ENCODE measurements at places on chromosomes 5 and 9.

- no peak for DNase-seq
Observed at GRCh38 chr5:114362197-114362976, 517 bp downstream of the KCNN2 start.

DNA sequence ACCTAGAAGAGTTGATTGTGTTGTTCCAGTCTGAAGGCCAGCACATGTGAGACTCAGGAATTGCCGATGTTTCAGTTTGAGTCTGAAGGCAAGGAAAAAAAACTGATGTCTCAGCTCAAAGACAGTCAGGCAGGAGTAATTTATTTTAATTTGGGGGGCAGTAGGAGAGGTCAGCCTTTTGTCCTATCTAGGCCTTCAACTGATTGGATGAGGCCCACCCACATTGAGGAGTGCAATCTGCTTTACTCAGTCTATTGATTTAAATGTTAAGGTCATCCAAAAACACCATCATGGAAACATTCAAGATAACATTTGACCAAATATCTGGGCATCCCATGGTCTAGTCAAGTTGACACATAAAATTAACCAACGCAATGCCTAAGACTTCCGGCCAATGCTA lies 288.9 kb downstream of the CDK5RAP2 start:
- DNase-seq = no peak

- no peak for DNase-seq
Observed at GRCh38 chr5:125011947-125012346, 265.5 kb upstream of the ZNF608 start.

GRCh38 chr9:27108981-27109541 lies at the start of gene TEK:
Gene TEK, plus strand, starts transcription at chr9:27109225. Its CDS starts 366 bp downstream, at chr9:27109591.
- DNase-seq = no peak

DNA sequence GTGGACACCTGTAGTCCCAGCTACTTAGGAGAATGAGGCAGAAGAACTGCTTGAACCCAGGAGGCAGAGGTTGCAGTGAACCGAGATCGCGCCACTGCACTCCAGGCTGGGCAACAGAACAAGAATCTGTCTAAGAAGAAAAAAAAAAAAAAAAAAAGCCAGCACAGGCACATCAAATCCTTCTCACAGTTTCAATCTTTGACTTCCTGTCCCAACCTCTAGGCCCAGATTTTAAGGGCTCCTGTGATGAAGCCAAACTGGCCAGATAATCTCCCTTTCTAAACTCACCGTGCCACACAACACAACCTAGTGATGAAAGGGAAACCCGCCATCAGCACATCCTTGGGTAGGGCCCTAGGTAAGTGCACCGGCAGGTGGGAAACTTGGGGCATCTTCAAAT lies 58.1 kb downstream of the ROR2 start:
- DNase-seq = no peak

GRCh38 chr5:103340717-103341388 lies 82.3 kb downstream of the MACIR start:
- DNase-seq = no peak

DNA sequence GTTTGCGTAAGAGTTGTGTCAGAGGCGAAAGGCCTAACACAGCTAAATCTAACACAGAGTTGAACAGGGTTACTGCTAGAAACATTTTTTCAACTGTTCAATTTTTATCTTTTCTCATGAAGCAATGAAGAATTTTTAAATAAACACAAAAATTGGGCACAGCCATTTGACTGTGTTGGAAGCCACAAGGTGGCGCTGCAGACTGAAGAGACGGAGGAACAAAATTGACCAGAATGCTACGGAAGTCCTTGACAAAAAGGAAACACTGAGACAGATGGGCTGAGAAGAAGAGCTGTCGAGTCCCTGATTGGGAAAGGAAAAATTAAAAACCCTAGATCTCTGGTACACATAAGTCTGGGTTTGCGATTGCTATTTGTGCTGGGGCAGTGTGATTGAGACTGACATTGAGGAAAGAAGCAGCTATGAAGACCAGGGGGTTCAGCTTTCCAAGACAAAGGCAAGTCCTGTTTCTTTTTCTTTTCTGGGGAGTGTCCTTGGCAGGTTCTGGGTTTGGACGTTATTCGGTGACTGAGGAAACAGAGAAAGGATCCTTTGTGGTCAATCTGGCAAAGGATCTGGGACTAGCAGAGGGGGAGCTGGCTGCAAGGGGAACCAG lies at the start of gene PCDHB9:
PCDHB9 (plus strand) TSS at position 265 of the 616 bp plus-strand sequence; CDS start at position 423, 158 bp downstream.
- DNase-seq = no peak

DNA sequence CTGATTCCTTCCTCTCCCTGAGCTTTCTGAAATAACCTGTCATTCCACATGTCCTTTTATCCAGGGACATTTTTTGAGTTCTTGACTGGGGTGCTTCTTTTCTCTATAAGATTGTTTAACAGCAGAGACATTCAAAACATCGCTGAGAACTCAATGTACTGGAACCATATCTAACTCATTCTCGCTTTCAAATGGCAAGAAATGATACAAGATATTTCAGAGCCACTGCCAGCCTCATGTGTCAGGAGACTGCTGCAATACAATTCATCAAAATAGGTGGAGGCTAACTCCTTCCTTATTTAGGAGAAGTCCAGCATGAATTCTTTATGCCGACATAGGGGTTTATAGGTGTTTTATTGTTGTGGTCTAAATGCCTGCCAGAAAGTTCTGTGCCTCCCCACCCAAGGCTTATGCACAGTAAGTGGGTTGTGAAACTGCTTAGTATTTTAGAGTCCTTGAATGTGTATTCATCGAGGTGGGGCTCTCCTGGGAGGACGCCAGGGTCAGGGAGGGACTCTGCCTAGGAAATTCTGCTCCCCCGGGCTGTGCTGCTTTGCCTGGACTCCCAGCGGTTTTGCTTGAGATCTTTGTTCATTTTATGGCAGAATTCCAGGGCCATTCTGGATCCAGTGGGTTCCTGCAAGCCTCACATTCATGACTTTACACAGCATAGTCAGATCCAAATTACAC lies 53.9 kb downstream of the ZNF474 start:
- DNase-seq = peak; percentile 80

- no peak for DNase-seq
Observed at GRCh38 chr5:132635873-132636272, 22.1 kb upstream of the IL13 start.

DNA sequence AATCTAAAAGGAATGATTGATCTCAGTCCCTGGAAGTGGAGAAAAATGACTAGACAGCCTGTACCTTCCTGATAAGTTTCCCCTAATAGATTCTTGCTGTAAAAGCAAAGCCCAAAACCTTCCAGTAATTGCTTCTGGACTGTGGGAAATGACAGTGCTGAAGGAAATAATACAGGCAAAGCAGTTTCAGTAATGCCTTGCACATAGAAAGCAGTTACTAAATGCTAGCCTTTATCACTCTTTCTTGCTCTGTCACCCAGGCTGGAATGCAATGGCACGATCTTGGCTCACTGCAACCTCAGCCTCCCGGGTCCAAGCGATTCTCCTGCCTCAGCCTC lies 50.3 kb downstream of the MAP1B start:
- DNase-seq = no peak

DNA sequence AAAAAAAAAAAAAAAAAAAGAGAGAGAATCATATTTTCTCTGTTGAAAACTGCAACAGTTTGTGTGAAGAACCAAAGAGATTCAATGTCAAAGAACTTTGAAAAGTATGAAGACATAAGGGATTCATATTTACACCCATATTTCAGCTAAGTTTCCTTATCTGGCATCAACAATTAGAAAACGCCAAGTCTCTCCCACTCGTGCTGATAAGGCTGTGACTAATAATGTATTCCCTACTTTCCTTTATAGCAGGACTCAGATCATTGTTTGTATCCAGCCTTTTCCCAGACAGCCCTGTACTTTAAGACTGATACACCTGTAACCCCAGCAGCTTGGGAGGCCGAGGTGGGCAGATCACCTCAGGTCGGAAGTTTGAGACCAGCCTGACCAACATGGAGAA lies 54.1 kb upstream of the STK32A start:
- DNase-seq = no peak

DNA sequence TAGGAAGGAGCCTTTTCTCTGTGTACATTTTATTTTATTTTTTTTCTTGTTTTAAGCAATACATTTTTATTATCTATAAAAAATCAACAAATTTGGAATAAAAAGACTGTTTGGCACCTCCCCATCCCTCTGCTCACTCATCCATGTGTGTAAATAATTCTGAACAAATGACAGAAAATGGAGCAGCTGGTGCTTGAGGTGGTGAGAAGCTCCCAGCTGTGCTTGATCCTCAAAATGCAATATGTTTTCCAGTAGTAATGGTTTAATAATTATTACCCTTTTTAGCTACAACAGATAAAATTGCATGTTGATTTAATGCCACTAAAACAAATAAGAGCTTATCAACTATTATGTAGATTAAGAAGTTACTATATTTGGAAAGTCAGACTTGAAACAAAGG lies 132.5 kb downstream of the CDH18 start:
- no peak for DNase-seq

GRCh38 chr5:44542470-44542869 lies 153.2 kb upstream of the FGF10 start:
- no peak for DNase-seq

GRCh38 chr5:13976867-13977830 lies 32.7 kb upstream of the DNAH5 start:
- no peak for DNase-seq

DNA sequence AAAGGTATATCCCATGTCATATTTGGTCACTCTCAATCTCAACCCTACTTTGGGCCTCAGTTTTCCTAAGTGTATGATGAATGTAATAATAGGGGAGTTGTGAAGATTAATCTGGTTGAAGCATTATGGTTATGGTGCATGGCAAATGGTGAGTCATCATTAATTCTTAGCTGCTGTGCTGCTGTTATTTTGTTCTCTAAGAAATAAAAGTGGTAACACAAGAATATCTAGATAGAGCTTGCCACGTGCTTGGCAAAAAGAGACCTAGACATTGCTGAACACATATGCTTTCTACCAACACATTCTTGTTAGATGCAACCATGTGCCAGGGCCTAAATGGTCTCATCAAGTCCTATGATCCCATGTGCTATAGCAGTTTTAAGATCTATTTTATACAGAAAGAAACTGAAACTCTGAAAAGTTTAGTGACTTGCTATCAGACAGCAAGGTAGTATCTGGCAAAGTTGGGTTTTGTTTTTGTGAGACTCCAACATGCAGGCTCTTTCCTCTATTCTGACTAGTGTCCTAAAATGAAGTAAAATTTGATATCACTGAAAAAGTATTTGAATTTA lies 699.9 kb upstream of the MEF2C start:
- DNase-seq = no peak

GRCh38 chr5:131538177-131538593 lies 96.8 kb downstream of the RAPGEF6 start:
- DNase-seq = no peak

GRCh38 chr9:125997196-125997823 lies 250.1 kb downstream of the PBX3 start:
- DNase-seq = no peak

GRCh38 chr5:115875447-115875846 lies 33.7 kb downstream of the AP3S1 start:
- no peak for DNase-seq

DNA sequence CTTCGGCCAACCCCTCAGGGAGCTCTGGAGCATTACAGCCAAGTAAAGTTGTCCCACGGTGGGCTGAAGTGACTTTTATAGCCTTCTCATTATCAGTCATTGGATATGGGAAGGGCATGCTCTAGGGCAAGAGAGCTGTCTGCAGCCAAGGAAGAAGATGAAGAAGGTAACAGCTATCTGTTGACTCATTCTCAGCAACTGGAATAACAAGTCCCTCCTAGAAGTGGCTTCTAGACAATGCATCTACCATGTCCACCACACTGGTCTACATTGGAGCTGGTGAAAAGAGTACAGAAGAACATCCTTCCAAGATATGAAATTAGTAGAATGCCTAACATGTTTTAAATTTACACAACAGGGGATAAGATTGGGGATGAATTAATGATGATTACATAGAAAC lies 524.2 kb downstream of the ACTL7B start:
- DNase-seq = no peak

DNA sequence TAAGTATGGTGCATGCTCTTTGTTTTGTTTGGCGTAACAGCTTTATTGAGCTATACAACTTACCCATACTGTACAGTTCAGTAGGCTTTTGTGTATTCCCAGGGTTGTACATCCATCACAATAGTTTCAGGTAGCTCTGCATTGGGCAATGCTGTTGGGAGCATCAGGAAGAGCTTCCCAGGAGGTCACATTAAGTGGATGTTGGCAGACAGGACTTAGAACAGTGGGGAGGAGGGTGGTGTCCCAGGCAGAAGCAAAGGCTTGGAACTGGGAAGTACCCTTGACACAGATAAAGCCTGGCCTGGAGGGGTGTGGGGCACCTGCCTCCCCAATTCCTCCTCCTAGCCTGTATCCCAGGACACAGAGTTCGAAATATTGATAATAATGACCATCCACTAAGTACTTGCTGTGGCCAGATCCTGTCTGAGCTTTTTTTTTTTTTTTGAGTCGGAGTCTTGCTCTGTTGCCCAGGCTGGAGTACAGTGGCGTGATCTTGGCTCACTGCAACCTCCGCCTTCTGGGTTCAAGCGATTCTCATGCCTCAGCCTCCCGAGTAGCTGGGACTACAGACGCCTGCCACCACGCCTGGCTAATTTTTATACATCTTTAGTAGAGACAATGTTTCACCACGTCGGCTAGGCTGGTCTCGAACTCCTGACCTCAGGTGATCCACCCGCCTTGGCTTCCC lies 1.3 kb downstream of the BBLN start:
- DNase-seq = no peak

GRCh38 chr5:75435096-75435495 lies 76.3 kb downstream of the CERT1 start:
- DNase-seq = no peak
